ENCODE measurements at places on chromosomes 5 and 9.

GRCh38 chr5:86684222-86684621 lies 66.5 kb downstream of the COX7C start:
- DNase-seq: no peak

DNA sequence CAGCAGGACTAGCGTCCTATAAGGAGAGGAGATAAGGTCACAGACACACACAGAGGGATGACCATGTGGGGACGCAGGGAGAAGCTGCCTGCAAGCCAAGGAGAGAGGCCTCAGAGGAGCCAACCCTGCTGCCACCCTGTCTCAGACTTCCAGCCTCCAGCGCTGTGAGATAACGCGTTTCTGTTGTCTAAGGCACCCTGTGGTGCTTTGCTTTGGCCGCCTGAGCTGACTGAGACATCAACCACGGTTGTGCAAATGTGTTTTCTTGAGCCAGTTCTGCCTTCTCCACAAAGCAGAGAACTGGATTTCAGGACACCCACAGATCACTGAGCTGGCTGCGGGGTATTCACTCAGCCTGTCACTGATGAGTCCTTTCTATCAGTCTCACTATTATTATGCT lies 149.1 kb downstream of the NXNL2 start:
- no peak for DNase-seq

GRCh38 chr9:85027870-85028269 lies 358.3 kb downstream of the NTRK2 start:
- DNase-seq: no peak

DNA sequence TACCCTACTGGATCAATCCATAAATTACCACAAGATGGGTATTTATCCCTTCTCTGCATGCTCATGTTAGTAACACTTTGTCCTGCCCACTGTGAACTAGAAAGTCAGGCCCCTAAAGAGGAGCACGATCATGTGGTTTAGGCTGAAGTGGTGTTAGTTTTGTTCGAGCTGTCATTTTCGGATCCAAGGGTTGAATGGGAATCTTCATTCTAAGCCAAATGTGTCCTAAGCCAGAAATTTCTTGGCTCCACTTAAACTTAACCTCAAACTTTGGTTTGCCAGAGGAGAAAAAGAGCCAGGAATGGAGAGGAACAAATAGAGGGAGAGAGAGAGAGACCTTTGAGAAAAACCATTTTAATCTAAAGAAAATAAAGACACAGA lies 837.7 kb upstream of the ZNF608 start:
- DNase-seq: no peak

DNA sequence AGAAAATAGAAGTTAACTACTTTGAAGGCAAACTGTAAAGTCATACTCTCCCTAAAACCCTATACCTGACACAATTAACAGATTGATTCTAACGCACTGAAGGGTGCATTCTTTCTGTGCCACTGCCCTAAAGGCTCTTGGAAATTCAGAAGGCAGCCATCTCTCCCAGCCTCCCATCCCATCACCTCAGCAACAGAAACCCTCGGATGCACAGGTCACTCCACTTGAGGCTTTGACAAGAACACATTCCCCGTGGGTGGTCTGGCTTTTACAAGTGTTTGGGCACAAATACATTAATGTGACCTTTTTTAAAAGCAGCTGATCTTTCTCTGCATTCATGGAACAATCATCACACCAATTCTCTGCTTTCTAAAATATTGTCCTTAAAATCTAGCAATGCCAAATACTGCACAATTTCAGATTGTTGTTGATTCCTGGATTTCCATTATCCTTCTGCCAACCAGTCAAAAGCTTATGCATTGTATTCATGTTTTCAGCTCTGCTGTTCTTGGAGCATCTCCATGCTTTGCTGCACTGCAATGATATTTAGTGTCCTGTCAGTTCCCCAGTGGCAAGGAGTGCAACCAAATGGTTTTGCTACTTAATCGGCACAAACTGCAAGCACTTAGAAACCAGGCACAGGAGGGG lies 175.6 kb downstream of the TMEM161B start:
- no peak for DNase-seq

GRCh38 chr5:111472579-111472978 lies 39.8 kb downstream of the STARD4 start:
- no peak for DNase-seq

GRCh38 chr9:115115924-115116323 lies 2.0 kb downstream of the TNC start:
- no peak for DNase-seq

GRCh38 chr5:16037121-16037845 lies 142.3 kb downstream of the MARCHF11 start:
- DNase-seq: no peak

GRCh38 chr9:21965401-21965951 lies 28.7 kb downstream of the CDKN2A start:
- peak; percentile 35 for DNase-seq

- DNase-seq: no peak
Measured at GRCh38 chr9:124929464-124929863, 11.4 kb downstream of the GOLGA1 start.

DNA sequence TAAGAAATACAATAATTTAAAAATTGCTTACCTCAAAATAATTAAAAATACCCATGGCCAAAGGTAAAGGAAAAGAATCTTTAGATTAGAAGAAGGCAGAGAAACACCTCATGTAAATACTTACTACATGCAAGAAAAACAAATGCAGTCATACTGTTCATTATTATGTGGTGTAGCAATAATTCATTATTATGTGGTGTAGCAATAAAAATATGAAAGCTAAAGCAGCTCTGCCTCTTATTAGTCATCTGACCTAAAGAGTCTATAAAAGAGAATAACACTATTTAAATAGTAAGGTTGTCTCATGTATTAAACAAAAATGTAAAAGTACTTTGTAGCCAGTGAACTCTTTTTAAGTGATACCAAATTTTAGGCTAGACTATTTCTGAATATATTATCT lies 6.6 kb downstream of the DTWD2 start:
- DNase-seq: no peak

GRCh38 chr5:93274291-93274690 lies 306.7 kb downstream of the NR2F1-AS1 start:
- no peak for DNase-seq

- peak; percentile 25 for DNase-seq
Measured at GRCh38 chr5:177445052-177445916, 1.3 kb upstream of the PRR7 start.

GRCh38 chr5:80403782-80404181 lies 4.1 kb upstream of the ZFYVE16 start:
- no peak for DNase-seq

- DNase-seq: no peak
Measured at GRCh38 chr5:166772770-166773169, 1518.7 kb upstream of the WWC1 start.

GRCh38 chr5:6572086-6572824 lies 60.6 kb downstream of the NSUN2 start:
- DNase-seq: no peak

DNA sequence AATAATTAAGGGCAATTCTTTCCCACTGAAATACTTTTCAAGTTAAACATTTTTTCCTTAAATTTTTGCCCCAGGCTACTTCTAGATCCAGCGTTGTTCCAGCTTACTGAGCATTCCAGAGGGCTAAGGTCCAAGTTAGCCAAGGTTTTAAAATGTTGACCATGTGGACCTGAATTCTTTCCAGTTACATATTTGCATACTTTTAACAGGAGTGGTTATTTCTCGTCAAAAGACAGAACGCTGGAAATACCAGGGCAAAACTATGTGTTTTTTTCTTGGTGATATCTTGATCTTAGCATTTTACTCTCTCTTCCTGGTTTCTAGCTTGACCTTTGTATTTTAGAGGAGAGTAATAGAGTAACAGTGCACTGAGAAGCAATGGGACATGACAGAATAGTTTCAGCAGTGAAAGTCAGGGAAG lies 32.8 kb downstream of the TMC1 start:
- no peak for DNase-seq

DNA sequence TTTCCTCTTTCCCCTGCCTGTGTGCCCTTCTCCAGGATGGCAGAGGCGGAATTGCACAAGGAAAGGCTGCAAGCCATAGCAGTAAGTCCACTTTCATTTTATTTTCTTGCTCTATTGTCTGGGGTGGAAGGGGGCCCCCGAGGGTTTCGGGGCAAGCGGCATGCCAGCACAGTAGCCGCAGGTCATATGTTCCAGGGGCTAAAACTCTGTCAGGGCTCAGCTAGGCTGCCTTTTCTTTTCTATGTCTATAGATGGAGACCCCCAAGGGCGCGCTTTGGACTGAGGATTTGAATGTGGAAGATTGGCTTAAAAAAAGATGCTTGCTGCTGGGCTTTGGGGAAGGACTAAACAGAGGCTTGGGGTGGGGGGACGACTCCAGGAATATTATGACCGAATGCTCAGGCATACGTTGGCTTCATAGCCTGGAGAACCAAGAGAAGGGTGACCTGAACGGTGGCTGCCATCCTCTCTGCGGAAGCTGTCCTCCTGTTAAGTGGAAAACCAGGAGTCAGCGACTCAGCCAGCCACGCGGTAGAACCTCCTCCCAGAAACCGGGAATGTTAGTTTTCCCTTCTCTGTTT lies 545 bp downstream of the PALM2AKAP2 start:
- DNase-seq: no peak

- DNase-seq: no peak
Measured at GRCh38 chr5:69084195-69084594, 9.6 kb upstream of the SLC30A5 start.

GRCh38 chr5:140011297-140011802 lies 31.7 kb downstream of the NRG2 start:
- DNase-seq: no peak

DNA sequence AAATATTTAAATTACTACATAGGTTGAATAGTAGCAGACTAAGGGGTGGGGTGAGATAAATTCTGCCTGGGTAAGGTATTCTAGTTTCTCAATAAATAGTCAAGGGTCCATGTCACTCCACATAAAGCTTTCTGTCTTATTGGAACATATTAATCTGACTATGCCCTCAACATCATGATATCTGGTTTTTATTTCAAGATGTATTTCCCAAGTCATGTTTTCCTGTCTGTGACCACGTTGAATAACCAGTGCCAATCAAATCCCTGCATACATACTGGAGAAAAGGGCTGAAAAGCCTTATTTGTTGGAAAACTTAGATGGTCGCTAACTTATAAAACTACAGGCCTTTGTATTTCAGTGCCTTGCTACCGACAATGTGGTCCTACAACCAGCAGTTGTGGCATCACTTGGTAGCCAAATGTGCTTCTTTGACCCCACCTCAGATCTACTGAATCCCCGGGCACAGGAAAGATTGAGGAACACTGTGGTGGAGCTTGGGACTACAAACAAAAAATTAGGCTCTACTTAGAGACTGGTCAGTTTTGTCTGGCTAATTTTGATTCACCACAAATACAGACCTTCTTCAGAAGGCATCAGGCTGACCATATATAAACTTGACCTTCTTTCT lies 39.4 kb downstream of the ALDH1A1 start:
- DNase-seq: no peak

GRCh38 chr9:12988258-12988657 lies 213.4 kb downstream of the LURAP1L start:
- DNase-seq: no peak

- DNase-seq: no peak
Measured at GRCh38 chr5:59328709-59329296, 564.7 kb downstream of the PDE4D start.

GRCh38 chr5:167307042-167307441 lies 984.4 kb upstream of the WWC1 start:
- DNase-seq: no peak

DNA sequence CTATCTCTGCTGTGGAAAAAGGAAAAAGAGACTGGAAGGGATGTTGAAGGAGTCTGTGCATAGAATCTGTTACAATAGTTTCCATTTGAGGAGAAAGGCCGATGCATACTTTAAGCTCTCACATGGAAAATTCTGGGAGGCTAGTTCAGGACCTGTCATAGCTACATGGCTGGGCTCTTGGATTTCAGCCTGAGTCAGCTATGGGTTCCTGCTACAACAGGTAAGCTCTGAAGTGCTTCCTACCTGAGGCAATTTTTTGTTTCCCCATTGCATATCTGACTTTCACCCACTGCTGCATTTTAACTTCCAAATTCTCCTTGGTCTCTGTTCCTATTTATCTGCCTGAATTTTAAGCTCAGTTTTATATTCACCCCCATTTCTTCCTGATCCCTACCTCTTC lies 310.7 kb downstream of the RAB3C start:
- DNase-seq: no peak

DNA sequence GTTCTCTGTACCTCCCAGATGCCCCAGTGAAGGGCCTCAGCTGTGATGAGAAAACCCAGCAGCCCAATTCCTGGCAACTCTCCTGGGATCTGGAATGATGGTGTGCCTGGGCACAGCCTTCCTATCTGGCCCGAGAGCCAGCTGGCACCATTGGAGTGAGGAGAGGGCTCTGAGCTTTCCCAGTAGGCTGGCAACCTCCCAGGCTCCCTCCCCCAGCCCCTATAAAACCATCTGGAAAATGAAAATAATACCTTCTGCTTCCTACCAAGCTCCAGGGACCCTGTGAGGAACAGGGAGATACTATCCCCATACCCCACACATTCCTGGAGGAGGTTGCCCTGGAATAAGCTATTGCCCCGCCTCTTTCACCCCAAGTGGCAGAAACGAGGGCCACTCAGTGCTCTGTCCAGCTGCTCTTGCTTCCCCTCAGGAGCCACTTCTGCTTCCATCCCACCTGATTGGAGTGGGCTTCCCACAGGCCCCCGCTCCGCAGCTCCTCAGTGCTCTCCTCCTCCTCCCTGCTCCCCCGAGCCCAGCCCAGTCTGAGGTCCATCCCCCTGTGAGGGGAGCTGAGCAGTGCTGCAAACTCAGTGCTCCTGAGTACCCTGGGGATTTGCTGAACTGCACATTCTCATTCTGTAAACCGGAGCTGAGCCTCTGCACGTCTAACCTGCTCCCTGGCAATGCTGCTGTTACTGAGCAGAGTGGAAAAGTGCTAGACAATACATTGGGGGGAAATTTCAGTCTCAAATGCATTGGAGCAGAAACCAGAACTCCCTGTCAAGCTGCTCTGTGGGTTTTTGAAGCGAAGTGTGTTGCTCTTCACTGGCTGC lies 74.7 kb downstream of the THBS4 start:
- DNase-seq: no peak

GRCh38 chr5:102792705-102793104 lies 37.6 kb downstream of the PAM start:
- DNase-seq: no peak

DNA sequence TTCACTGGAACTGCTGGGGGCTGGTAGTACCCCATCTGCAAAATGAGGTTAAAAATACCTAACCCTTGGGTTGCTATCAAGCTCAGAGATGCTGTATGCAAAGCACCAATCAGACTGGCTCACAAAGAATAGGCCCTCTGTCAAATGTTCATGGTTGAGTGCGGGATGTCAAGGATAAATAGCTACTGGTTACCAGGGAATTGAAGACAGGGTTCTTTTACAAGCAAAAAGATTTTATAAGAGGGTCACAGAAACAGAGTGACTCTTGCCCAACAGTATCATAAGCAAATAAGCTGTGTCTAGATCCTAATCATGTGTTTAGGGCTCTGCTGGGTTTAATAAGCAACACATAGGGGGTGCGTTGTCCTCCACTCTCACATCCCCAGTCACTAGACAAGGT lies 11.9 kb downstream of the SYK start:
- DNase-seq: no peak

GRCh38 chr9:847505-847904 lies 6.0 kb downstream of the DMRT1 start:
- DNase-seq: no peak
